ENCODE measurements at places on chromosomes 6 and 20. TPM values are rescaled to one million over a fixed set of nuclear protein-coding genes. Genes with fewer than 3 reads are reported as not detected.

- no peak for DNase-seq
Measured at GRCh38 chr6:7041511-7042026, 66.2 kb upstream of the RREB1 start.

Gene PI16
- 107 TPM for polyA plus RNA-seq

Gene REM1
- 4.8 TPM for polyA plus RNA-seq

- no peak for DNase-seq
Measured at GRCh38 chr20:38205001-38205400, 39.9 kb upstream of the TGM2 start.

DNA sequence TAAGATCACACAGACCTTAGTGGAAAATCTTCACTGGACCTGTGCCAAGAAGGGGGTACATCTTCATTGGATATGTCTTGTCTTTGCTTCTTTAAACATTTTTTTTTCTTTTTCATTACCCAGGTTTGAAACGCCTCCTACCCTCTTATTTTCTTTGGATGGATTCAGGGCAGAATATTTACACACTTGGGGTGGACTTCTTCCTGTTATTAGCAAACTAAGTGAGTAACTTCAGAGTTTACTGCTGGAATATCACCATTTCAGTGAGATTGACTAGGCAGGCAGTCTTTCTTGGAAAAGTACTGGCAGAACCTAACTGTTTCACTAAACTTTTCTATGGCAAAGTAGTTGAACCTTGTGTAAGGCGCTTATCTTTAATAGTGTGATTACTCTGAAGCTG is 47.0 kb downstream of the ENPP1 start:
- DNase-seq = no peak

Gene LY6G5B
- 7.2 TPM for polyA plus RNA-seq

Gene EDN1
- 8.8 TPM for polyA plus RNA-seq

Gene ANKRD66
- not detected for polyA plus RNA-seq

Gene SIRPA
- polyA plus RNA-seq = 27.8 TPM

DNA sequence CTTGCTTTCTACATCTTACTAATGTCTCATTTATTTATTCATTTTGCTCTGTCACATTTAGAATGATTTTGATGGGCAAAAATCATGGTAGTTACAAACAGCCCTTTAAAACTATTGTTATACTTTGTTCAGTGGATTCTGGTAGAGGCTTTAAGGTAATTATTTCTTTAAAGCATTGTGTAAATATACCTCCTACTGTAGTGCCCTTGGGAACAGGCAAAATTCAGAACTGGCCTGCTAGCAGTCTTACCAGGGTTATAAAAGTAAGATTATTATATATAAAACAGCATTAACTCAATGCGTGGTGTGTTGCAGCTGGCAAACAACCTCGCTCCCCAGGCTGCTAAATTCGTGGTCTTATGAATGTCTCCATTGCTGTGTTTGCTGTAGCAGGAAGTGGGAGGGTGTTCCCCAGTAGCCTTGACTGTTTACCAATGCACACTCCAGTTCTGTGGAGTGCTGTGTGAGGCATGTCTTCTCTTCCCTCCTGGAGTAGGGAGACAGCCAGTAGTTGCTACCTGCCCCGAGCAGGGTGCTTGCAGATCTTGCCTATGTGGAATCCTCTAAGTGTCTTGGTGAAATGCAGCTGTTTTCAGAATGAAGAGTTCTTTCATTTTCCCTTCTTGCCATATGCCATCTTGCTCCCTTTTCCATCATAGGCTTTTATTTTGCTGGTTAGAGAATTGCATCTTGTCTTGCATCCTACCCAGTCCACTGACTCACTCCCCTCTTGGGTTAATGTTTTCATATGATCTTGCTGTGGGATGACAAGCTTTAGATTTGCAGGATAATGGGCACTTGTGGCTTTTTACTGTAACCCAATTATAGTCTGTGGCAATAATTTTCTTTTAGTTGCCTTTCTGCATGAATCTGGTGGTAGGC is 45.3 kb downstream of the IGF2R start:
- no peak for DNase-seq

DNA sequence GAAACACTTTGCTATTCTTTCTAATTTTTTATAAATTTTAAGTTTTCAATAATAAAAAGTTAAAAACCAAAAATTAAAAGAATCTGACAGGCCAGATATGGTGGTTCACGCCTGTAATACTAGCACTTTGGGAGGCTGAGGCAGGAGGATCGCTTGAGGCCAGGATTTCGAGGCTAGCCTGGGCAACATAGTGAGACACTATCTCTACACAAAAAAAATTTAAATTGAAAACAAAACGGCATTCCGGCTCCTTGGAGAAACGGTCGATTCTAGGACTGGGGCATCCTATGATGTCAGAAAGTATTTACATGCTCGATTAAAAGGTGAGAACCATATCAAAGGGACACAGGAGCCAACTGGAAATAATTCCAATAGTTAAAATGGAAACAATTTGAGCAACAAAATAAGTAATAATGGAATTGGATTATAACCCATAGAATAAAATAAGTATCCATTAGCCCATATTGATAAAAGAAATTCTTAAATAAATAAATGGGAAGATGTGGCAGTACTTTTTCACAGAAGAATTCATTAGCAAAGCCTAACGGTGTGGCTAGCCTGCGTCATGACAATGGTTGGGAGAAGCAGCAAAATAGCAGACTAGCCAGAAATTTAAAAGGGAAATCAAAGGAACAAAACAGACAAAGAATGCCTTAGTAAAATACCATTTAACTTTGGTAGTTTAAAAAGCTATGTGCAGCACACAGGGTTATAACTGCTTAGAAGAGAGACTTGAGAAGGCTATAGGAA is 21.3 kb downstream of the HLA-E start:
- DNase-seq = no peak

DNA sequence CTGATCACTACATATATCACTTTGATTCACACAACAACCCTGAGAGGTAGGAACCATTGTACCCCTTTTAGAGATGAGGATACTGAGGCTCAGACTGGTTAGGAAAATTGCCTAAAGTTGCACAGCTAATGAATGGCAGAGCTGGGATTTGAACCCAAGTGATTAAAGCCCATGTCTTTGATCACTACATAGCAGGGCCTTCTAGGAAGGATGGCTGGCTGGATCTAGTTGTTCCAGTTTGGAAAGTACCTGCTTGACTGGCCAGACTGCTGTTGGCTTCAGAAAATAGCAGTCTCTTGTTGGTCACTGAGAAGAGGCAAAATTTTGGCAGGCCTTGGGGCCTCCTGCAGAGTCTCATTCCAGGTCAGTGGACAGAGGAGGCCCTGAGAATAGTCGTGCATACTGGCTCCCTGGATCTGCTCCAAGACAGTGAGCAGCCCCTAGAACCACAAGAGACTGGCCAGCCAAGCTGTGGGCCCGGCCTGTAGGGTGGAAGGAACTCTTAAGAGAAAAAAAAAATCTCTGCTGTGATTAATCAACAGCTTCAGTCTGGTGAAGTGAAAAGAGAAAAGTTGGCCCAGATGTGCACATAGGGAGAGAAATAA is 17.5 kb downstream of the PPARD start:
- DNase-seq = no peak

Gene IRF4
- polyA plus RNA-seq = 0.30 TPM

Gene BPIFB2
- polyA plus RNA-seq = not detected

- no peak for DNase-seq
Measured at GRCh38 chr6:162497389-162497788, 230.2 kb downstream of the PRKN start.

Gene SMOC2
- 176 TPM for polyA plus RNA-seq

DNA sequence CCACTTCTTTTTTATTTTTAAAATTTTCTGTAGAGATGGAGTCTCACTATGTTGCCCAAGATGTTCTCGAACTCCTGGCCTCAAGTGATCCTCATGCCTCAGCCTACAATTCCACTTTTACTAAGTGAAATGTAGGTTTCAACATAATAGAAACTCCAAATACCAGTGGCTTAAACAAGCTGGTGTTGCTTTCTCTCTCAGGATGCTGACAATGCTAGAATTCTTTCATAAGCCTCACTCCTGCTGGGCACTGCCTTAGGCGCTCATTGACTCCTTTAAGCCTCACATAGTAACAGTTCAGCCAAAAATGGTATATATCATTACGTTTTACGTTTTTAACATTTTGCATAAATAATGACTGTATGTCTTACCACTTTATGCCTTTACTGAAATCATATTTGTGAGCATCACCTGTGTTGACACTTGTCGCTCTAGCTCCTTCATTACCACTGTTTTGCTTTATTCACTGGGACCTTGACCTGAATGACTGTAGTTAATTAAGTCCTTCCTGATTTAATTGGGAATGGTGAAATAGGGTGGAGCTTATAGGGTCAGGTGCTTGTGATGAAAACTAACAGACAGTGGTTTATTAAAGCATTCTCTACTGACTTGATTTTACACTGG is 3.9 kb upstream of the CST9 start:
- no peak for DNase-seq

Gene KIZ
- 38.1 TPM for polyA plus RNA-seq

DNA sequence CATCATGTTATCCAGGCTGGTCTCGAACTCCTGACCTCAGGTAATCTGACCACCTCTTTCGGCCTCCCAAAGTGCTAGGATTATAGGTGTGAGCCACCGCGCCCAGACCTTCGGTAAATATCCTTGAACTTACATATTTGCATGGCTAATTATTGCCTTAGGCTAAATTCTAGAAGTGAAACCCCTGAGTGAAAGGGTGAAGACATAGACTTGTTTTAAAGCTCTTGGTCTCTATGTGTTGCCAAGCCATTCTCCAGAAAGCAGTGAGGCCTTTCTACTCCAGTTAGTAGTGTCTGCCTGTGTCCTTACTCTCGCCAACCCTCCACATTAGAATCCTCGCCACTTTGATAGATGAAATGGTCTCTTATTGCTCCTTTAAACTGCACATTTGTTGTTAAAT is 2.6 kb upstream of the NOTCH4 start:
- DNase-seq = no peak

Gene ID4
- polyA plus RNA-seq = 50.2 TPM
